Heart left ventricle (tissue), 16 donors: ENCODE measurements at places on chromosomes 1 and 21. TPM values are rescaled to one million over a fixed set of nuclear protein-coding genes. Genes with fewer than 3 reads are reported as not detected.

CCDC17 gene
- total RNA-seq = 0.20 TPM

RIPK4 gene
- total RNA-seq = 0.07 TPM

DNA sequence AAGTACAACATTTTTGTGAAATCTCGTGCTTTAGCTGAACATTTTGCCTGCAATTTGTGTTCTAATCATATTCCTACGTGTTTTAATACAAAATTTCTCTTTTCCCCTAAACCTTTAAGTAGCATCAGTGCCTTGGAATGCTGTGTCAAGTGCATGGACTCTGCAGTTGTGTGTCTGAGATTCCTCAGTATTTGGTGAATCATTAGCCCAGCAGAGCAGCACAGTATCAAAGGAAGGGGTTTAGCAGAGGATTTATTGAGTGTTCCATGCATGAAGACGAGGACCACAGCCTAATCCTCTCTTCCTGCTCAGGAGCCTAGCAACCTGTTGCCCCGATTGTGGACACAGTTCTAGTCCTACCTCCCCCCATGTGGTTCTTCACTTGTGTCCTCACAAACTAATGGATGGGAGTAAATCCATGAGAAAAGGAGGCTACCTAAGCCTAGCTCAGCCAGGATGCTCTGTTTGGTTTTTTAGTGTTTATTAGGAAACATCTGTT lies 29.3 kb upstream of the PCP4 start:
- no peak for DNase-seq

NUP133 gene
- total RNA-seq = 31.0 TPM

GJA8 gene
- total RNA-seq = not detected

DNA sequence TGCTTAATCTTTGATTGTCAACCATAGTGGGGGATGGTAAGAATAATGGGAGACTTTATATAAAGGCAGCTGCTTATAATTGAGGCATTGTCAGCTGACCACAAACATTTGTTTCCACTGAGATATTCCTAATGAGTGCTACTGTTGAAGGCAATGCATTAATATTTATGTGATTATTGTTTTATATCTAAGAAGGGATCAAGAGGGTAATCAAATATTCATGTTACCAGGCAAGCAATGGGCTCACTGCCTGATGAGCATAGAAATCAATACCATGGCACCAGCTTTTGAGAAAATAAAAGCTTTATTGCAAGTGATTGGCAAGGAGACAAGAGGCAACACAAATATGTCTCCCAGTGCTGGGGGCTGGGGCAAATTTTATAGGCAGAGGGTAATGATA lies 706.7 kb upstream of the ADAMTS5 start:
- no peak for DNase-seq

DNA sequence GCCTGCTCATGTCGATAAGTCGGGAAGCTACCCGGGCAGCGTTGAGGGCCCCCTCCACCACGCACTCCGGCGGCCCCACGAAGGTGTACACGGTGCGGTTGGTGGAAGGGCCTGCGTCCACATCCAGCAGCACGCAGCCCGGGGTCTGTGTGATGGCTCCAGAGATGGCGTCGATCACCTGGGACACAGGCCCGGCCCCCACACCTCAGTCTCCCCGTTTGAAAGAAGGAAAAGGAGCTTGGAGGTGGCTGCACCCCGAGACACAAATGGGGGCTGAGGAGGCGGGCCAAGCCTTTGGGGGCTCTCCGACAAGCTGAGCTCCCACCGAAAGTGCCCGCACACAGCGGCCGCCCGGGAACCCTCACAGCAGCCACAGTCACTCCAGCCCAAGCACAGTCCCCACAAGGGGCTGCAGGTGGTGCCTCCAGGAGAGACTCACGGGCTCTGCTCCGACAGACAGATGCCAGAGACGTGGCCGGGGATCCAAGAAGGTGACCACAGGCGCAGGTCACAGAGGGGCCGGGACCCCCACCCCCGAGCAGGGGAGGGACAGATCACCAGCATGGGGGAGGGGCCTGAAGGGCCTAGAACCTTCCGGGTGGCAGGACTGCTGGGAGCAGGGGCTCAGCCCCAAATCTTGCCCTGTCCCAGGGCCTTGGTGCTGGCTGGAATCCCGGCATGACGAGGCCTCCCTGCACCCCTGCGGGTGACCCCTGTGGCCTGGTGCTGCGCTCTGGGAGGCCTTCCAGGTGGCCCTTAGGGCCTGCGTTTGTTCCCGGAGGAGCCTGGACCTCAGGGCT lies 1.0 kb downstream of the FTCD start:
- peak; percentile 7 for DNase-seq

DNA sequence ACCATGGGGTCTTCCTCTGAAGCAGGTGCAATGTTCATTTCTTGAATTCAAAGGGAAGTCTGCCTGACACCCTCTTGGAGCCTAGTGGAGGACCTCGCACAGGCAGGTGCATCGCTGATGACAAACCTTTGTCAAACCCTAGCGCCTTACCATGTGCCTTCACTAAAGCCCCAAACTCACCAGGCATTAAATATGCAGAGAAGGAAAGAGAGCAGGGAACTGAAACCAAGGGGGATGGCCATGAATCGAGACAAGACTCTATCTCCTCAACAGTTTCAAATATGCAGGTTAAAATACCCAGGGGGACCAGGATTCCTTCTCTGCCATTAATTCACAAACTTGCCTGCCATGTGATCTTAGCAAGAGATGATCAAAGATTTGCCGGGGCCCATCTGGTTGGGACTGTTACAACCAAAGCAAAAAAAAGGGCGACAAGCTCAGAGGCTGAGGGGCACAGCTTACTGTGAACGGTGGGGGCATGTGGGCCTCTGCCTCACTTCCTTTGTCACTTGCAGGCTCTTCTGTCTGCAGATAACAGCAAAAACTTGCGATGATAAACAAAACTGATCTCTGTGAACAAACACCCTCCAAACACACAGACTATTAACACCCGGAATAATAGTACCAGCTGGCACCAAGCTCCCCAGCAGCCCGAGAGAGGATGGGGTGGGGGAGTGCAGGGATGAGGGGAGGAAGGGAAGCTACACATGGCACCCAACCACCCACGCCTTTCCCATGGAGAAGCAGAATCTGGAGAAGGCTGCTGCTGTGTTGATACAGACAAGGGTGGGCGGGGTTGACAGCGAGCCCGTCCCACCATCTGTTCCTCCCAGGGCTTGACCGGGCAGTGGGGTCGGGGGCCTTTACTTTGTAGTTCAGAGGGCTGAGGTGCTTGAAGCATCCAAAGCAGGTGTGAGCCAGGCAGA lies 33.9 kb downstream of the TMEM63A start:
- DNase-seq = peak; percentile 67

GRCh38 chr1:207486198-207486597 lies 9.8 kb upstream of the CR1 start:
- DNase-seq = no peak

DNA sequence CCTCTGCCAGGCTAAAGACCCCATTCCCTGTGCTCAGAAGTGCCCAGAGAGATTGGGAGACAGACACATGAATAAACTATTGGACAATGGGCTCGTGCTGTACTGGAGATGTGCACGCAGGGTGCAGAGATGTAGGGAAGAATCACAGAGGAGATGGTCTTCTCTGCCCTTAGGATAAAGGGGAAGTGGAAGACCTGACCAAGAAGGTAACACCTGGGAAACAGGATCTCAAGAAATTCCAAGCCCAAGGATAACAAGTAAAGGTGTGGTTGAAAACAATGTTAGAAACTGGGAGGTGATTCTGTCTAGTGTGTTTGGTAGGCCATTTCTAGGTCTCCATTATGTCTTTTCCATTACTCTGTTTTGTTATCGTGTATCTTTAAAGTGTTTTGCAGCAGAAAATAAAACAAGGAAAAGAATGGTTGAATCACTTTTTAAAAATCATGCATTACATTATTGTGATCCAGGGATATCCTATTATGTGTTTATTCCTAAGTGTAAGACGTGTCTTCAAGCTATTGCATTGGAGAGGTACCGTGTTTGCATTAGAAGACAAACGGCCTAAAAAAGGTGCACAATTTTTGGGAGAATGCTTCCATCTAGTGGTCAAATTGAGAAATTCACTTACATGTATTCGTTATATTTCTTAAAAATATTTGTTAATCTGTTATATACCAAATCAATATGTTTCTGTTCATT lies 40.8 kb upstream of the KCTD3 start:
- no peak for DNase-seq

DNA sequence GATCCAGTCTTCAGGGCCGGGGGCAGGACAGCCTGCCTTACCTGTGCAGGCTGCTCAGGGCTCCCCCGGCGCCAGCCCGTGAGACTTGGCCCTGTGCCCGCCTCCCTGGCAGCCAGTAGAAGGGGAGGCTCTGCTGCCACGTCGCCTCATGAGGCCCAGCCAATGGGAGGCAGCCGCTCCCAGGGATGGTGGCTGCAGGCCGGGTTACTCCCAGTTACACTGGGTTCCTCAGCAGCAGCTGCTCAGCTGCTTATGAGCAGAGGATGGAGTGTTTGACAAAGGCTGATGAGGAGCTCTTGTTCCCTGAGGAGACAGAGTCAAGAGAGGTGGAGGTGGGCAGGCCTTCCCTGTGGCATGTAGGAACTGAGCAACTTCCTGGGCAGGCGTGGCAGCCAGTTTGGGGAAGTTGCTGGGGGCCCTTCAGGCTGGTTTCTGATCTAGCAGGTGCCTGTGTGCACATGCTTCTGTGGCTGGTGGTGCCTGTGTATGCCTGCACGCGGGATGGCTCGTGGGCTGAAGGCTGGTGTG lies 5.5 kb downstream of the MFSD2A start:
- DNase-seq = no peak

- DNase-seq = no peak
These were observed 68.1 kb upstream of the AK4 start for GRCh38 chr1:65079941-65080340.

CLEC20A gene
- not detected for total RNA-seq

DNA sequence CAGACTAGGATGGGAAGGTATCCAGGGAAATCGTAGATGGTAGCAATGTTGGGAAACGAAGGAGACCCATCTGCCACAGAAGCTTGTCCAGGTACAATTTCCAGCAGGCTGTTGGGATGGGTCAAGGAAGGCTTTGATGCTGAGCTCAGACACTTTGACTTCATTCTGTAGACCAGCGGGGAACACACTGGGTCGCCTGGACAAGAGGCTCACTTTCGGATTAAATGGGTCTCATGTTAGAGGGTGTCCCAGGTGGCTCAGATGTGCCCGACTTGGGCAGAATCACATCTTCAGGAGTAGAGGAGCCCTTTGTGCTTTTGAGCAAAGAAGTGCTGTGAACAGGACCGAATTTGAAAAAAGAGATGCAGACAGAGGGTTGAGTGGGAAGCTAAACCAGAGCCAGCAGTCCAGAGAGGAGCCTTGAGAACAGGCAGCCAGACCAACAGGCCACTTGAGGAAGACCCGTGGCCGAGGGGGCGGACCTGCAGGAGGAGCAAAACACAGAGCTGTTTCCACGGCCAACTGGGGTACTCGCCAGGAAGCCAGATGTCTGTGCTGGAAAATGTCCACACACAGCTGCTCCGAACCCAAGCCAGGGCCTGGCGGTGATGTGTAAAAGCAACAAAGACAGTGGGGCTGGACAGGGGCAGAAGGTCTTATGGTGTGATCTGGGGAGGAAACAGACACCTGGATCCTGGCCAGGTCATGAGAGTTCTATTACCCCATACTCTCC lies 146.9 kb downstream of the AJAP1 start:
- DNase-seq = peak; percentile 73

- no peak for DNase-seq
These were observed 47.7 kb downstream of the KCNK1 start for GRCh38 chr1:233661376-233662159.

- peak; percentile 51 for DNase-seq
These were observed 22.7 kb downstream of the PGM1 start for GRCh38 chr1:63615768-63616420.

GRCh38 chr1:10835822-10836421 lies 39.5 kb upstream of the CASZ1 start:
- peak; percentile 32 for DNase-seq
